OCI-M1 (cell line): ENCODE measurements at places on chromosomes 7 and 10.

DNA sequence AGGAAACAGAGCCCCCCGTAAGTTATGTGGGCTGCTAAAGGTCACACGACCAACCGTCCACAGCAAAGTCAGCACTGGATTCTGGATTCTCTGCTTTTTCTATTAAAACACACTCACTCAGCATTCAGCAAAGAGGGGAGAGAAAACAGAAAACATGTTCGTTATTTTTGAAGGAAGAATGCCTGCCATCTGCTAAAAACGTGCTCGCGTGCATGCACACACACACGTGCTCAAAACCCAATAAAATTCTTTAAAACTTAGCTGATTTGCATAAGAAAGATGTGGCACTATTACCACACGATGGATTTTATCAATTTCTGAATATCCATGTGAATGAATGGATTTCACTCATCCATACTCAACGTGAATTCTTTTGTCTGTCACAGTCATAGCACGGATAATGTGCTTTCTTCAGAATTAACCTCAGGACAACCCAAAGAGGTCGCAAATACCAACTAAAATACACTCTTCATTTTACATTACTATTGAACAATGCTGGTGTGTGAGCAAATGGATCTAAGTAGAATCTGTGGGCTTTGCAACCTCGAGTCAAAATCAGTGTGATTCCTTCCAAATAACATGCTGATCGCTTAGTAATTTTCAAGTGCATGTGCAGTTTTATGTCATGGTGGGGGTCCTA, 40.8 kb downstream of the NRP1 start:
- DNase-seq: no peak

- no peak for DNase-seq
Observed at GRCh38 chr7:51785171-51785570, 468.6 kb upstream of the COBL start.

- no peak for DNase-seq
Observed at GRCh38 chr7:140219672-140220524, 43.1 kb upstream of the KDM7A start.

GRCh38 chr10:662223-662605, 27.3 kb downstream of the DIP2C start:
- no peak for DNase-seq

DNA sequence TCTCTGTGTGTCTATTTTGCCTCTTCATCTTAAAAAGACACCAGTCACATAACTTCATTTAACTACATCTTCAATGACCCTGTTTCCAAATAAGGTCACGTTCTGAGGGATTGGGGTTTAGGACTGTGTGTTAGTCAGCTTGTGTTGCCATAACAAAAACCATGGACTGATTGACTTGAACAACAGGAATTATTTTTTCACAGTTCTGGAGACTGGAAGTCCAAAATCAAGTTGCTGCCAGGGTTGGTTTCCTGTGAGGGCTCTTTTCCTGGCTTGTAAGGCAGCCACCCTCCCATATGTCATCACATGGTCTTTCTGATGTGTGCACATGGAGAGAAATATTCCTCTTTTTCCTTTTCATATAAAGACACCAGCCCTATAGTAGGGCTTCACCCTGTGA, 55.3 kb downstream of the REEP3 start:
- DNase-seq: no peak

GRCh38 chr10:33861016-33861704, 526.7 kb upstream of the NRP1 start:
- DNase-seq: no peak

DNA sequence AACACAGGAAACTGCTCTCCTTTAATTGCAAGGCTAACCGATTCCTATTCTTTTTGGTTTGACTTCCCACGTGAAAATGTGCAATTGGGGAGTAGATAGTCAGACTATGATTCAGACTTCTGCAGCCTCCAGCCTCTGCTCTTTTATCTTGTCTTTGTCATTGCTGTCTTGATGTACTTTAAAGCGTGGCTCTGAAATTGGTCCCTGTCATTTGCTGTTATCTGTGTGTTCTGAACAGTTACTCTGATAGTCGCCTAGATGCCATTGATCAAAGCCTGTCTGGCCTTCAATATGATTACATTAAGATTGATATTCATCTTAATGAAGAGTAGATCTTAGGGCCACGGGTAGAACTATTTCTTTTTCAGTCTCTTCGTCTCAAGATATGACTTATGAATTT, 799.2 kb downstream of the REEP3 start:
- DNase-seq: peak; percentile 16

DNA sequence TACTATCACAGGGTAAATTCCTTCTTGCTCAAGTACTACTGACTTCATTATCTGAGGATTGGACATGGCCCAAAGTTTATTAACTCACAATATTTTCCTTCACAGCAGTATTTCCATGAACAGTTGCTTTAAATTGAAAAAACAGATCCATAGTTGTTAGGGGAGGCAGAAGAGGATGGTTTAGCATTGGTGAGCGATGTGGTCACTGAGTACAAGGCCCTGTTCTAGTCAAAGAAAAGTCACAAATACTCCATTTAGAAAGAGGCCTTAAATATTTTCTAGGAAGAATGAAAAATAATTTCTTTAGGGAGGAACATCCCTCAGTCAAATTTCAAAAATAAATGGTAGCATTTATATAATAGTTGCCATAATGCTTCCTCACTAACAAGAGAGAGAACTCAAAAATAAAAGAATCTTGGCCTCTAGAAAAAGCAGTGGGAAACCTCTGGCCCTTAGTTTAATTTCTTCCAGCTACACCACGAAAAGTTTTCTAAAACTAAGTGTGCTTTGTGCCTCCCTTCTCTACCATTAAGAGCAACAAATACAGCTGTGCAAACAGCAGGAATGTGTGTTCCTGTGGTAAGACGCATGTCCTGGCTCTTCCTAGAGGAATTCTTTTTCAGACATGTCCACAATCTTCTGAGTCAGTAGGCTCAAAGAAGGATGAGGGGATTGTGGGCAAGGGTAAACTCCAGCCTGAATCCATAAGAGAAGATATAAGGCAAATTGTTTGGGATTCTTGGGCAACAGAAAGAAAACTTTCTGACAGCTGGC, 105.7 kb downstream of the HOXA1 start:
- DNase-seq: no peak

DNA sequence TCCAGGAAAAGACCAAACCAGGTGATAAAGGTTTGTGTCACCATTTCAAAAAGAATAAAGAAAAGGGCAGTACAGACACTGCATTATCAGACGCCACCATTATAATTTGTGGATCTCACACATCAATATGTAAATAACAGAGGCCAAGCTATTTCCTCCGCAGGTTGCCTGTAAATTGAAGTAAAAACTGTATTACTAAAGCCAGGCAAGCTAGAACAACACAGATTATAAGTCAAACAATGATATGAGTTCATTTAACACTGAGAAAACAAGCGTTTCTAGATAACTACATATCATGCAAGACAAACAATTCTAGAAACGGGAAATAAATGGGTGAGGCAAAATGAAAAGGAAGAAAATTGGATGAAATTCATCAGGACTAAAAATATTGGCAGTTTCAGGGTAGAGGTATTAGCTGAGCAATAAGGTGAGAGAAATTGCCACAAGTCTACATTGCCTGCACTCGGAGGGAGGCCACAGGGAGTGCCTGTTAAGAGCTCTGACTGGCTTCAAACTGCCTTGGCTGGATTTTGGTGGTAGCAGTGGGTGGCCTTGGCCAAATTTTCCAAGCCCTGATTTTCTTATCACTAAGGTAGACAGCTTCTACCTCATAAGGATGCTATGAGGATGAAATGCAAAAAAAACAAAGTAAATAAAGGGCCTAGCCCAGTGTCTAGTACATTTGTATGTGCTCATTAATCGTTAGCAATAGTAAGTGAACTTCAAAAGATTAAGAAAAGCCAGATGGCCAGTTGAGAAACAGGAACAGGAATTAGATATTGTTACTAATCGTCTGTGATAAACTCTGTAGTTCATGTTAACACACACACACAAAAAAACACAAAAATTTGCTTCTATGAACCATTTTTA, 240.0 kb upstream of the NFE2L3 start:
- DNase-seq: no peak

- DNase-seq: no peak
Observed at GRCh38 chr7:42624471-42624870, 287.4 kb downstream of the C7orf25 start.

- no peak for DNase-seq
Observed at GRCh38 chr7:1409555-1409954, 49.7 kb downstream of the MICALL2 start.

- no peak for DNase-seq
Observed at GRCh38 chr7:128810473-128810872, 18.7 kb downstream of the CCDC136 start.

DNA sequence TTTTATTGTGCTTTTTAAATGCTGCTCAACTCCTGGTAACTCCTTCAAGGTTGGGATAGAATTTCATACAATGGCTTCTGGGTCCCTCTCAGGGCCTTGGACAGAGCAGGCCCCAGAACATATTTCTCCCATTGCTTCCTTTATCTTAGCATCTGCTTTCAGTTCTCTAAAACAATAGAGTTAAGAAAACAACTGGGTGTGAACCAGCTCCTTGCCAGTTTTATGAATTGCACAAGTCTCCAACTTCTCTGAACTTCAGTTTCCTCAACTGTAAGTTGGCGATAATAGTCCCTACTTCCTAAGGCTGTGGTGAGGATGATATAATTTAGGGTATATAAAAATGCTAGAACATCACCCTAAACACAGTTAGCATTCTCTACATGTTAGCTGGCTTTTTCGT, 77.0 kb upstream of the INHBA start:
- peak; percentile 69 for DNase-seq

DNA sequence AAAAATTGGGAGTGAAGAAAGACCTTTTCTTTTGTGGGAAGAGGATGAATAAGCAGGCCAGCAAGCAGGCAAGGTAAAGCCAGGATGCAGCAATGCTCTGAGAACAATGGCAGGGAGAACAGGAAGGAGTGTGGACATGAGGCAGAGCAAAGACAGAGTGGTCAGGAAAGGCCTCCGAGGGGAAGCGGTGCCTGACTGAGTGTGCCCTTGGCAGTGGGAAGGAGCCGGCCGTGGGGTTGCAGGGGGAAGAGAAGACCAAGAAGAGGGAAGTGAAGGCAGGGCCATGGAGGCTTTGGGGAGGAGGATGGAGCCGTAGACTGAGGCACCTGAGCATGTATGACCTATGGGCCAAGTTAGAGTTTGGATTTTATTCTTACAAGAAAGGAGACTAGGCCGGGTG, 21.9 kb upstream of the ZNF212 start:
- no peak for DNase-seq

DNA sequence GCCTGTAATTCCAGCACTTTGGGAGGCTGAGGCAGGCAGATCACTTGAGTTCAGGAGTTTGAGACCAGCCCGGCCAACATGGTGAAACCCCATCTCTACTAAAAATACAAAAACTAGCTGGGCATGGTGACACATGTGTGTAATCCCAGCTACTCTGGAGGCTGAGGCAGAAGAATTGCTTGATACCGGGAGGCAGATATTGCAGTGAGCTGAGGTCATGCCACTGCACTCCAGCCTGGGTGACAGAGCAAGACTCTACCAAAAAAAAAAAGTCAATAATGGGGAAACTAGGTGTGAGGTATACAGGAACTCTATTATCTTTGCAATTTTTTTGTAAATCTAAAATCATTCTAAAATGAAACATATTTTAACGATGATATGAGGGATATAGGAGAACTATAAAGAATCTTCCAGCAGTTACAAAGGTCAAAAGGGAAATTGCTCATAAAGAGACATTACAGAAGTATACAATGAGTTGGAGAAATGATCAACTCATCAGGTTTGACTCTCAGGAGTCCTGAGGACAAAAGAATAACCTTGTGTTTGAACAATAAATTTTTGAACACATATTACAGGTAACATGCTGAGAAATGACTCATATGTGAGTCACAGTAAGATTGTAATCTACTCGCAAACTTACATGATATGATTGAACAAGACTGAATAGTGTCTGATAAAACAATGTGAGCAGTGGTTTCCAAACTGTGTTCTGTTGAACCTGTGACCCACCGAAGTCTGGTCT, 272.6 kb downstream of the FGFR2 start:
- no peak for DNase-seq

GRCh38 chr7:17758008-17758407, 182.3 kb downstream of the SNX13 start:
- DNase-seq: no peak

DNA sequence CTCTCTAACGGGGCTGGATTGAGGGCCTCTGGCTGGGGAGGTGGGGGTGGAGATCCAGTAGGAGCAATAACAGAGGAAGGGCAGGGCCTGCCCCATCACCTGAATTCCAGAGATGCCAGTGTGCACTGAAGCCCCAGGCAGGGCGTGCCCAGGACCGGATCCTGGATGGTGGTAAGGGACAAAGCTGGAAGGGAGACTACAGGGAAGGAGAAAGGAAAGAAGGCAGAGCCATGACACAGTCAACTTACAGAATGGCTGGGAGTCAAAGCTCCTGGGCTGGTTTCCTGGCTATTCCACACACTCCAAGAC, 666 bp downstream of the TMEM139 start:
- no peak for DNase-seq

GRCh38 chr10:108586424-108586823, 1336.9 kb downstream of the XPNPEP1 start:
- no peak for DNase-seq

- no peak for DNase-seq
Observed at GRCh38 chr10:450463-450862, 239.0 kb downstream of the DIP2C start.

DNA sequence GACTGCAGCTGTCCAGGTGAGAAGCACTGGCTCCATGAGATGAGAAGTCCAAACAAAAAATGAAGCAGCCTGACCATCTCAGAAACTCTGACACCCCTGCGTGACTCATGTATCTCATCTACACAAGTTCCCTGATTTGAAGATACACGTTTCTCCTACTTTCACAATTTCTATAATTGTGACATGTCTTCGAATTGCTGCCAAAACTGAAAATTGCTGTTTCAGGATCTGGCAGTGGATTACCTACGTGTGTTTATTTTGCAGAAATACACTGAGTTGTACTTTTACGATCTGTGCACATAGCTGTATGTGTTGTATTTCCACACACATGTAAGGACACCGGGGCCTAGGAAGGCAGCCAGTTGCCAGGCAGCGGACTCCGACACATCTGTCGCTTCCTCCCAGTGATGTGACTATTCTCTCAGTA, 53.2 kb downstream of the LARP4B start:
- DNase-seq: no peak

GRCh38 chr10:5684971-5685763, 529 bp downstream of the TASOR2 start:
- peak; percentile 87 for DNase-seq

DNA sequence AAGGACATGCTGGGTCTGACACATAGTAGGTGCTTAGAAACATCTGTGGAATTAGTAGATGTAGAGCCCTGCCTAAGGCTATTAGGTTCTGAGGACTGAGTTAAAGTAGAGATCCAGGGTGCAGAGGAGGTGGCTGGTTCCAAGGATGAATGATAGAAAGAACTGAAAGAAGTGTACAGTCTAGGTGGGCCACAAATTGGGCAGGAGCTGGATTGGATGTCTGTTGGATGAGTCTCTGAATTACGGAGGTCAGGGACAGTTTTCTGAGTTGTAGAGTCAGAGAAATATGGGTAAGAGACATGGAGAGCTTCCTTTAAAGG, 2.0 kb upstream of the SAMD8 start:
- no peak for DNase-seq

DNA sequence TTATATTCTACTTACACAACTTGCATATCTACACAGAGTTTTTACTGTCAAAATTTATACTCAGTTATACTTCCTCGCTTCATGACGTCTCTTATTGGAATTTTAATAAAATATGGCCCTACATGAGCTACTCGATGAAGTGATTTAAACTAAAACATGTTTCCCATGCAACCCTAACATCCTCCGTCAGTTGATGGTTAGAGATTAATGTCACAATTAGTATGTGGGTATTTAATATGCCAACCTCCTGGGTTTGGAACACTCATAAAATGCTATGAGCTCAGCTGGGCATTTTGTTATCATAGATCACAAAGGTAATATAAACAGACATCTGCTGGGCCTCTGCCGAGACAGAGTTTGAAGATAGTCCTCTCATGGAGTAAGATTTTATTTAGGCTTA, 66.5 kb downstream of the GNAT3 start:
- DNase-seq: no peak
